Stimulated activated CD4-positive, alpha-beta T cell treated with anti-CD3 and anti-CD28 coated beads, TNF-alpha, amount 100 ng/mL, for 24 hours (primary cell): ENCODE measurements at places on chromosomes 5 and 9.

DNA sequence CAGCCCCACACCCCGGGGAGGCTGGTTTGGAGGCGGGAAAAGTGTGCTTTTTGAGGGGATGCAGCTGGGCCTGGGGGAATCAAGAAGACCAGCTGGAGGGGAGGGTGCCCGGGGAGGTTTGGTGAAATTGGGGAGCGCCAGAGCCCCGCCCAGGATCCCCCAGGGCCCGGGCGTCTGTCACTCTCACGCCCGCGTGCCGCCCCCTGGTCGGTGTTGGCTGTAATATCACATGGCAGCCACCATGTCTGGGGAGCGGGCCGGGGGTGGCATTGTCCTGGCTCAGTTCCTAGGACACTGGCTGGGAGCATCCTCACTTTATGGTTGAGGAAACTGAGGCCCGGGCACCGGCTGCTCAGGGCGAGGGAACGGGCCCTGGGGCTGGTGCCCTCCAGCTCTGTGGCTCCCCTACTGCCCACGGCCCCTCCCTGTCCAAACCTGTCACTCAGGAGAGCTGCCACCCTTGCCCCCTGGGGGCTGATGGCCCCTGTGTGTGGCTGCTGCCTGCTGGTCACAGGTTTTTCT is 27.5 kb downstream of the ASS1 start:
- no peak for DNase-seq

DNA sequence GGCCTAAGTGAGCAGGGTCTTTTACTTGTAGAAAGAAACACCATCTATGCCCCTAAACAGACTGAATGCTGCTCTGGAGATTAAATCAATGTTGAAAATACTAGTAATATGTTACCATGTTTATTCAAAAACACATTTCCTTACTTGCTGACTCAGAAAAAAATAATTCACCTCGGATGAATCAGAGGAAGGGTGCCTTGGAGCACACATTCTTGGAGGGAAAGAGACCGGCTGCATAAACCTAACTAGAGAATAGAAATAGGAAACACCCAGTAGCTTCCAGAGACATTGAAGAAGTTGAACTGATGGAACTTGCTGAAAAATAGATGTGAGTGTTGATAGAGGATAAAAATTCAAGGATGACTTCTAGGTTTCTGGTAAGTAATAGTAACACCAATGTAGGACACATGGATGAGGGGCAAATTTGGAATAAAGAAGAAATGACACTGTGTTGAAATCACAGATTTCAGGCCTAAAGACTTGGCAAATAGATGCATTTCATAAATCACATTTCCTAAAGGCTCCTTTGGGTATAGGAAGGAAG is 76.9 kb upstream of the MINAR2 start:
- DNase-seq, result no peak

DNA sequence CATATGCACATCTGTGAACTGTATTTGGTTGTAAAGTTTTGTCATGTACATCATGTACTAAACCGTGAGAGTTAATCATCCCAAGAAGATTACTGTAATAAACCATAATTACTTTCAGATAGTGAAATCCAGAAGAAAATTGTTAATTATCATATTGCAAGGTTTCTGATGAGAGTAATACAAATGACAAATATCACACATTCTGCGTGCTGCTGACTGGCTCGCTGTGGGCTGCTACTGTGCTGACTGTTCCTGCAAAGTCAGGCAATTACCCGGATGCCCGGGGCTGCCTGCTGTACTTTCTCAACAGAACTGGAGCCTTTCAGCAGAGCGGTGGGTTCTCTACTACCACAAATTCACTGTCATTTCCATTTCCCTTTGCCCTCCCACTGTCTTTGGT is 68.3 kb downstream of the SMARCA2 start:
- DNase-seq, result no peak

DNA sequence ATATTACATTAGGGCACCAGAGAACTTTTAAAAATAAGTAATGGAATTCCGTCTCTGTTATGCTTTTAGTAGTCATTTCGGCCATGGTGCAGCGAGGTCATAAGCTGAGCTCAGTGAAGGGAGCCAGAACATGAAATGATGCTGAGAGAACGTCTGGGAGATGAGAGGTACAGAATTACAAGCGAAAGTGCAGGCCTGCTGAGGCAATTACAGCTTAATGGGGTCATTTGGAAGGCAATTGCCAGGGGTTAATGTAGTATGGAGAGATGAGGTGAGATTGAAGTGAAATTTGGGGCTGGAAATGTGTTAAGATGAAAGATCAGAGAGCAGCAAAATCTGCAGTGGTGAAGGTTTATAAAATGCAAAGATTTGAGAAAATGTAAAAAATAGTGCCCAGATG is 96.5 kb downstream of the PBX3 start:
- DNase-seq, result no peak

DNA sequence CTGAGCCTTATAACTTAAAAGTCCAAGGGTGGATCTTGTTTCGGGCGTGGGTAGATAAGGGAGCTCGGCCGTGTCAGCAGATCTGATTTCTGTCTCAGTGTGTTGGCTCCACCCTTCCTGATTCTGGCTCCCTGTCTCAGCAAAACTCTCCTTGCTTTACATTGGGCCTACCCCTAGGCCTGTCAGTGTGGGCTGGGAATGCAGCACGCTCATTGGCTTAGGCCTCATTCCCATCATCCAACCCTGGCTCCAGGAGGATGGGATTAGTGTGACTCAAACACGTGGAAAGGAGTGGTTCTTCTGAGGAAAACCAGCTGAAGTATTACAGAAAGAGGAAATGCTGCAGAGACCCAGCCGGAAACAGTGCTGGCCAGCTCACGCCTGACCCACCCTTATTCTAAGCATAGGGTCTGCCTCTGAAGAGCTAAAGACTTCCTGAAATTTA is 59.9 kb downstream of the ZFAND5 start:
- no peak for DNase-seq

DNA sequence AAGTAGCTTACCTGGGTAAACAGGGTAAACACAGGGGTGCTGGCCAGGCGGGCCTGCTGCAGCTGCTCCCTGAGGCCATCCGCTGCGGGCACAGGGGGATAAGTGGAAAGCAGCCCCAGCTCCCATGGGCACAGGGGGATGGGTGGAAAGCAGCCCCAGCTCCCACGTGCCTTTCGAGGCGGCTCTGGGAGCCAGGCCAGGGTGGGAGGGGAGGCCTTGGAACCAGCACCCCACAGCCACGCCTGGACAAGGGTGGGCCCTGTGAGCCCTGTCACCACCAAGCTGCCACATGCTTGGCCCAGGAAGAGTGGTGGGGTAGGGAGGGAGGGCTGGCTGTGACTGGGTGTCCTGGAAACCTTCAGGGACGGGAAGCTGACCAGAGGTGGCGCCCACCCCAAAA is 7.8 kb upstream of the CARD9 start:
- DNase-seq, result no peak

- no peak for DNase-seq
Measured at GRCh38 chr9:137138058-137138721, 764 bp upstream of the GRIN1 start.

- DNase-seq, result no peak
Measured at GRCh38 chr9:73089304-73089985, 62.2 kb upstream of the ANXA1 start.

GRCh38 chr9:880725-881124 is 39.2 kb downstream of the DMRT1 start:
- no peak for DNase-seq

DNA sequence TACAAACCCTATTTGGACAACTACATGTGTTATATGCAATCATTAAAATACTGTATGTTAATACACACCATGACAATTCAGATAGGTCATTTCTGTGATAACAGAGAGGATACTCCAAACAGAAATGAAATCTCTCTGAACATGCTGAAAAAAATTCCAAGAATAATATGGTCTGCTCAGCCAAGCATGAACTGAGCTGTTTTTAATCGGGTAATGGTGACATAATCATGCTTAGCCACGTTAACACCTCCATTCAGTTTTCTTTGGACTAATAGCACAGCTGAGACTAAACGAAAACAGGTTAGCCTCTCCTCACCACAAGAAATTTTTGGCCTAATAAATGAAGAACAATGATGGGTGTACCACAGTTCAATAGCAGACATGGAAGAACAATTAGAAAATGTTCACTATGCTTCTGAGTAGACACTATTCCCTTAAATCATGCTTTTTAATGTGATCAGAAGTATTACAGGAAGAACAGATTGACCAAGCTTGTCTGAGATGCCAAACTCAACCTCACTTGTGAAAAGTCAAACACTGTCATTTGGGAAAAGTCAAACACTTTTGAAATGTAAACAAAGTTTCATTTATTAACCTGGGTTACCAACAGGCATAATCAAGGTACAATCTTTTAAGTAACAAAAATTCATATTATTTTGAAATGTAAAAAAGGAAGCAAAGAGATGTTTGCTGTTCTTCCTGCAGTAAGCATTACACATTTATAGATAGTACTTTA is 19.4 kb downstream of the RAB14 start:
- DNase-seq, result no peak

DNA sequence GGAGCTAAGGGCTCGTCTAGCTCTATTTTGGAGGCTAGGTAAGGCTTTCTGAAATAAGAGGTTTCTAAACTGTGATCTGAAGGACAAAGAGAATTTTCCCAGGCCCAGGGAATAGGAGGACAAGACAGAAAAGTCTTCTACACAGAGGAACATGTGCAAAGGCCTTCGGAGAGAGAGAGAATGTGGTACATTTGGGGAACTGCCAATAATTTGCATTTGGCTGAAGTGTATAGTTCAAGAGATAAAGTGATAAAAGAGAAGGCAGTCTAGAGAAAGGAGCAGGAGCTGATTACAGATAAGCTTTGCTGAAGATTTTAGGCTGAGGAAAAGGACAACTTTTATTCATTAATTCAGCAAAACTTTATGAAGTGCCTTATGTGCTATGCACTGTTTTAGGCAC is 214.4 kb upstream of the ELL2 start:
- no peak for DNase-seq

DNA sequence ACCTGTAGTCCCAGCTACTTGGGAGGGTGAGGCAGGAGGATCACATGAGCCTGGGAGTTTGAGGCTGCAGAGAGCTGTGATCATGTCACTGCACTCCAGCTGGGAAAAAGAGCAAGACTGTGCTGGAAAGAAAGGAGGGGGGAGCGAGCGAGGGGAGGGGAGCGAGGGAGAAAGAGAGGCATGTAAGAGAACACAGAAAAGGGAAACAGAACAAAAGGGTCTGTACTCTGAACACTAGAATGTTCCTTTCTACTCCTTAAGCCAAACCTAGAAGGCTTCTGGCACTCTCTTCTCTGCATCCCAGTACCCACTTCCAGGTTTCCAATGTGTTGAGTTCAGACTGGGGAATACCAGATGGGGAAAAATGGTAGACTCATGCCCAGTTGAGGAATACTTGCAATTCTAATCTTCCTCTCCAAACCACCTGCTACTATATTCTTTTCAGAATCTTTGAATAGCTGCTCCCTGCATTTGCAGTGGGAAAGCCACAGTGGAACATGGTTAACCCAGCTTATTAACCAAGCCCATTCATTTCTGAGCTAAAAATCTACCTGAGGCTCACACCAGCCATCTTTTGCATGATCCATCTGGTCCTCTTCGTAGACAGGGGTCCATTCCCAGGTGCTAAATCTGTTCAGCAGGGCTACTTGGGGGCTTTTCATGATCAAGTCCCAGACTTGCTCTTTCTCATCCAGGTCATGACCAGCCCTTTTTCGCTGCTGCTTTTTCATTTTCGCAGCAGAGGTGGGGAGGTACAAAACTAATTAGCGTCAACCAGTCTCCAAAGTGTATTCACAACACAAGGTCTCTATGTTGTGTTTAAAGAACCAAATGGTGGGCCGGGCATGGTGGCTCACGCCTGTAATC is 34.9 kb downstream of the SEMA4D start:
- no peak for DNase-seq

GRCh38 chr5:66517351-66517750 is 78.8 kb upstream of the MAST4 start:
- no peak for DNase-seq

- no peak for DNase-seq
Measured at GRCh38 chr5:14408969-14409586, 172.5 kb upstream of the OTULINL start.

GRCh38 chr5:163889369-163889768 is 383.9 kb downstream of the MAT2B start:
- DNase-seq, result no peak

- DNase-seq, result peak; percentile 57
Measured at GRCh38 chr5:95631991-95632675, 12.2 kb downstream of the GPR150 start.

GRCh38 chr5:170791325-170791954 is 7.9 kb downstream of the GABRP start:
- DNase-seq, result no peak

GRCh38 chr5:132013711-132014110 is 2.3 kb upstream of the ACSL6 start:
- DNase-seq, result no peak

- DNase-seq, result no peak
Measured at GRCh38 chr5:102758576-102758975, 3.5 kb downstream of the PAM start.

GRCh38 chr5:157459715-157460599 is at the start of gene NIPAL4:
Gene NIPAL4, plus strand, starts transcription at chr5:157460213. Its CDS starts 108 bp downstream, at chr5:157460321.
- DNase-seq, result peak; percentile 41
